Right renal pelvis (tissue), 4 donors: ENCODE measurements at places on chromosomes 16 and 17. TPM values are rescaled to one million over a fixed set of nuclear protein-coding genes. Genes with fewer than 3 reads are reported as not detected.

GRCh38 chr16:1497014-1497598, 3.9 kb downstream of the TELO2 start:
- DNase-seq: no peak

- DNase-seq: no peak
These were observed 2.6 kb upstream of the MAPK7 start for GRCh38 chr17:19375732-19376131.

DNA sequence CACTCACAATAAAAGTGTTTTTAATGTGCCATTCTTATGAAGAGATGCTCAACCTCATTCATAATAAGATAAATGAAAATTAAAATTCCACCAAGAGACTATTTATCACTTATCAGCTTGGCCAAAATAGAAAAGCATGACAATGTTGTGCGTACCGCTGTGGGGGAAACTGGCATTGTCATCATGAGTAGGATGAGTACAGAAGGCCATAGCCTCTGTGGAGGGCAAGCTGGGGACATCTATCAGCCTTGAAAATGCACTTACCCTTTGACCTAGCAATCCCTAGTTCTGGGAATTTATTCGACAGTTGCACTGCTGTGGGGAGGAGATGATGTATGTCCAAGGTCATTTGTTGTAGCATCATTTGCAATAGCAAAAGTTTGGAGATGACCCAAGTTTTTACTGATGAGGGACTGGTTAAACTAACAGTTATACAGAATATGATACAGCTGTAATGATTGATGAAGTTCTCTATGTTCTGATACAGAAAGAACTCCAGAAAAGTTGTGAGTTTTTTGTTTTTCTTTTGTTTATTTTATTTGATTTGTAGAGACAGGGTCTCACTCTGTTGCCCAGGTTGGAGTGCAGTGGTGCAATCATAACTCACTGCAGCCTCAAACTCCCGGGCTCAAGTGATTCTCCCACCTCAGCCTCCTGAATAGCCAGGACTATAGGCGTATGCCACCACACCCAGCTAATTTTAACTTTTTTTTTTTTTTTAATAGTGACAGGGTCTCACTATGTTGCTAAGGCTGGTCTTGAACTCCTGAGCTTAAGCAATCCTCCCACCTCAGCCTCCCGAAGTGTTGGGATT, 13.7 kb upstream of the PRKCB start:
- DNase-seq: no peak

DNA sequence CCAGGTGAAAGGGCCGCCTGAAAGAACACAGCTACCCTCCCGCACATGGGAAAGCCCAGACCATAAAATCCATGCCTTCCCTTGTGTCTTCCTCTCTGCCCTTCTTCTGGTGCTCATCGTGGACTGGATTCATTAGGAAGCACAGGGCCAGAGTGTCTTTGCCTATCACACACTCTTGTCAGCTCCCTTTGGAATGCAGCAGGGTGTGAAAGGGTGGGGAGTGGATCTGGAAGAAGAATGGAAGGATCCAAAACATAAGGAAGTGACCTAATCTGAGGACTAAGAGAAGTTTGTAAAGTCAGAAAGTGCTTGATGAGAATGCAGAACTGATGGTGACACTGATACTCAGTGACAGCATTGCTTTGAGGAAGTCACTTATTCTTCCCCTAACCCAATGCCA, 1147.3 kb upstream of the GOT2 start:
- no peak for DNase-seq

DNA sequence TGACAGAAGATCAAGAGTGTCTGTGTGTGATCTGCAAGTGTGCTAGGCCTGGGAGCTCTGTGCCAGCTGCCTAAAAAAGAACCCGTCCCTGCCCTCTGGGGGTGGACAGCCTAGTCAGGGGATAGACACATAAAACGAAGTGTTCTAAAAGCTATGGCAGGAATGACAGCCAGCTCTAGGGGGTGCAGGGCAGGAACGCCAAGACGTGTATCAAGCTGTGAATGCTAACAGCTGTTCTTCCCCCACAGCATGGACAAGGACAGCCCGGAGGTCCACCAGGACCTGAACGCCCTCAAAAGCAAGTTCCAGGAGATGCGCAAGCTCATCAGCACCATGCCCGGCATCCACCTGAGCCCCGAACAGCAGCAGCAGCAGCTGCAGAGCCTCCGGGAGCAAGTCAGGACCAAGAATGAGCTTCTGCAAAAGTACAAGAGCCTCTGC, 5.1 kb downstream of the RASD1 start:
- DNase-seq: no peak

DNA sequence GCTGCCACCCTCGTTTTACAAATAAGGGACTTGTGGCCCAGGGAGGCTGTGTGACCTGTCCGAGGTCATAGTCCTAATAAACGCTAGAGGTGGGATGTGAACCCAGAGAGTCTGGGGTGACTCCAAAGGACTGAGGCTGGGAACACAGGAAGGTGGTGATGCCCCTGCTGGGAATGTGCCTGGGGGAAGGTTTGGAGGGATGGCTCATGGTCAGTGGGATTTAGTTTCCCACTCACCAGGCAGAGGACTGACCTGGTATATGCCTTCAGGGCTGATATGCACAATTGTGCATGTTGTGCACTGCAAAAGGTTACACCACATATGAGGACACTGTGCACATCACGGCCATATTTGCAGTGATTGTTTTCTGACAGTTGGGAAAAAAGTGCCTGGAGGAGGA, 13.9 kb upstream of the WNT9B start:
- no peak for DNase-seq

DNA sequence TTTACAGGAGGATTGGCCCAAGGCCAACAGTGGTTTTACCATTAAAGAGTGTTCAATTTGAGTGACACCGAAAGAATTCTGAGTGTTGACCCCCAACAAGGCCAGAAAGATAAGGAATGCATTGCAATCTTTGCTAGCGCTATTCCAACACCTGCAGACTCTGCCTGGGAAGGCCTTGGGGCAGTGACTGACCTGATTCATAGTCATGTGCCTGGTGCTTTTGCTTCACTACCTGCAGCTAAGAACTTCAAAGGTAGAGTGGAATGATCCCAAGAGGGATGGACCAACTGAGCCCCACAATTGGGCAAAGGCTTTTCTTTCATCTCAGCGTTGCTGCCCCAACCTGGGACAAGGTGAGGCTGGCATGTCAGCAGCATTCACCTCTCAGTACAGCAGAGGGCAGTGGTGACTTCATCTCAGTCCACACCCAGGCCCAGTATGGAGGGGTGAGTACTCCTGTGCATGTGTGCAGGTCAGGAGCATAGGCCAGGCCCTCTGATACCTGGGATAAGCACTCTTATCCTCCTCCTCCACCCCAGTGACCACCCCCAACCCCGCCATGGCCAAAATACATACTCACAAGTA, 149.6 kb upstream of the GNAO1 start:
- DNase-seq: peak; percentile 11

GRCh38 chr17:39219647-39220154, 6.0 kb downstream of the STAC2 start:
- no peak for DNase-seq

The NDUFAF8 gene
- polyA plus RNA-seq: 49.2 TPM
